Left lung (tissue), 14 donors: ENCODE measurements at places on chromosomes 16 and 17.

DNA sequence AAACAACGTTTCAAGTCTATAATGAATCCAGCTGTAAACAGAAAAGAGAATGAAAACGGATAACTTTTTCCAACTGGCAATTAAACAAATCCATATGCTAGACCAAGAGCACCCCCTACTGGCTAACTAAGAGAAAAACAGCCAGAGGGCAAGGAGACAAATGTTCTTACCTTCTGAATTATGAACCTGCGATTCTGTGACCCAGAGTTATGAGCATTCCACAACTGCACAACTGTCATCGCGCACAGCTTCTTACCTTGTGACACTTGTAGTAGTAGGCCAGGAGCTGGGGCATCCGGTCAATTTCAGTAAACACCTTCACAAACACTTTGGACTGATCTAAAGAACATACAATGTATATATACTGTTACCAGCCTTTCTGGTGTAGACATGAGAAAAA lies 18.6 kb downstream of the COG7 start:
- no peaks in the 10 kb centered on the region for H3K27me3 ChIP-seq
- no peak for DNase-seq
- H3K4me3 ChIP-seq: no peak overlapping the region
- H3K36me3 ChIP-seq: peaks cover 61% of the 10 kb centered on the region

DNA sequence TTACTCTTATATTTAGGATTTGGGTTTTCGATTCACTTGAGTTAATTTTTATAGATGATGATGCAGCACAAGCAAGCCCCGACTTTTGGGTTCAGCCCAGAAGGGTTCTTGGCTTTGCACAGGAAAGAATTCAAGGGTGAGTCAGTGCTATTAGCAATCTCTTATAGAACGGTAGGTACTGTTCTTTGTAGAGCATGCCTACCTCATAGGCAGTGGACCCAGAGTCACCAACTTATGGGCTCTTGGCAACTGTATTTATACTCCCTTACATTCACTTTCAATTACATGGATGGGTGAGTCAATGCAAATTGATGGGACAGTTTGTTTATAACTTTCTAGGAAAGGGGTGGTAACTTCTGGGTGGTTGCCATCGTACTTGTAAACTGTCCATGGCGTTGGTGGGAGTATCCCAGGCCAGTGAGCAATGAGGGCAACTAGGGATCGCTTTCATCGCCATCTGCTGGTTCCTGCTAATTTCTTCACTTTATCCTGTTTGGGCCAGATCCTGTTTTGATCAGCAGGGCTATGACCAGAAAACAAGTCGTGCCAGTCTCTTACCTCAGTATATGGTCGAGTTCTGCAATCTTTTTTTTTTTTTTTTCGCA lies 362.6 kb downstream of the CNTNAP4 start:
- no peaks in the 10 kb centered on the region for H3K27me3 ChIP-seq
- no peaks in the 10 kb centered on the region for H3K36me3 ChIP-seq
- DNase-seq: no peak
- H3K27ac ChIP-seq: no peak overlapping the region

DNA sequence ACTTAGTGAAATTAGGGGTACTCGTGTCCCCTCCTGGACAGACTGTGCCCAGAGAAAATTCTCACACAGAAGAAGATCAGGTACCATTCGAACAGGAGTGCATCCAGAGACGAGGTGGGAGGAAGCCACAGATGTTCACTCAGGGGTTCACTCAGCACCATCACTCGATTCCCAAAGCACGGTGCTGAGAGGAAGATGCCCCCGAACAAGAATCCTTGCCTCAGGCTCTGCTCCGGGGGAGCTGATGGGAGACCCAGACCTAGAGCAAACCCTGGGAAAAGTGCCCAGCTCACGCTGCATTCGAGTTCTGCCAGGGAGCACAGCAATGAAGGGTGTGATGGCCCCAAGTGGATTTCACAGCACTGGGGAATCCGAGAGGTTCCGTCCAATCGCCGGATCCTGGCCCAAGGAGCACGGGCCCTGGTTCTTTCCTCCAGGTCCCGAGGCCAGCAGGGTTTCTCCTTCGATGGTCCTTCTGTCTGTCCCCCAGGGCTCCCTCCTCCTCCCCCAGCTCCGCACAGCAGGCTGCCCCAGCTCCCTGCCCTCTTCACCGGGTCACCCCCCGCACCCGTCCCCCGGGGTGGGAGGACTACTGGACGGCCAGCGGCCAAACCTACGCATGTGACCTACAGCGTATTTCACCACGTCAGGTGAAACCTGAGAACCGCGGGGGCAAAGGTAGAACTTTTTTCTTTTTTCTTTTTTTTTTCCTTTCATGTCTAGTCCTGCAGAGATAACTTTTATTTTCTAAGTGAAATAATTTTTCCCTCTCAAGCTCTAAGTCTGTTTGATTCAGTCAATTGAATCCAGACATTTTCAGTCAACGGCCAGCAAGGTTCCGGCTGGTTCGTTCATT lies 10.2 kb upstream of the UBE2I start:
- no peak overlapping the region for H3K27ac ChIP-seq
- DNase-seq: no peak
- H3K36me3 ChIP-seq: no peaks in the 10 kb centered on the region
- H3K4me3 ChIP-seq: no peak overlapping the region
- no peaks in the 10 kb centered on the region for H3K27me3 ChIP-seq

DNA sequence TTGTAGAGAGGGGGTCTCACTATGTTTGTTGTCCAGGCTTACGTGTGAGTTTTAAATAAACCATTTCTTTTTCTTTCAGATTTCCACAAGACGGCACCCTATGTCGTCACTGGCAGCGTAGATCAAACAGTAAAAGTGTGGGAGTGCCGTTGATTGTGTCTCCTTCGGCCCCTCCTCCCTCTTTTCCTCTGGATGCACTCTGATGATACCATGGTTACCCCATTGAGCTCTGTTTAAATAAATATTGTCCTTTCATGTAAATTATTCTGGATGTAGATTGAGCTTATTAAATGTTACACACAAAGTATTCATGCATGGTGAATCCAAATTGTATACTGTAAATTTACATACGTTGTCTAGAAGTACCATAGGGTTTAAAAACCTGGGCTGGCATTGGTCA lies 29.9 kb downstream of the CLUH start:
- no peaks in the 10 kb centered on the region for H3K4me1 ChIP-seq
- H3K27me3 ChIP-seq: no peaks in the 10 kb centered on the region
- no peak for DNase-seq
- no peak overlapping the region for H3K4me3 ChIP-seq
- H3K36me3 ChIP-seq: peaks cover 84% of the 10 kb centered on the region

DNA sequence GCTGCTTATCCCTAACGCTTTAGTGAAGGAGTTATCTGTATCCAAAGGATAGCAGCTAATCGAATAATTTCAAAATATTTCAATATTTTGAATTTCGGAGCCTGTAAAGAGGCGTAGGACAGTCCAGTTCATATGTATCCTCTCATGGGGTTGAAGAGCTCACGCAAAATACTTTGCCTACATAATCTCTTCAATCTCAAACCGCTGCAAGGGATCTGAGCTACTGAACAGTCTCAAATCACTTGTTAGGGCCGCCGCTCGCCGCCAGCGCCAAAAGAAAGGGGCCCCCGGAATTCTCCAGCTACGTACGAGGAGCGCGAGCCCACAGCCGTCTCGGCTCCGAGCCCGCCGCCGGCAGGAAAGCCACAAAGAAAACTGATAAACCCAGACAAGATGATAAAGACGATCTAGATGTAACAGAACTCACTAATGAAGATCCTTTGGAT lies 601 bp upstream of the RFWD3 start:
- H3K27me3 ChIP-seq: no peaks in the 10 kb centered on the region
- H3K36me3 ChIP-seq: no peaks in the 10 kb centered on the region
- H3K4me1 ChIP-seq: no peaks in the 10 kb centered on the region
- H3K27ac ChIP-seq: no peak overlapping the region

DNA sequence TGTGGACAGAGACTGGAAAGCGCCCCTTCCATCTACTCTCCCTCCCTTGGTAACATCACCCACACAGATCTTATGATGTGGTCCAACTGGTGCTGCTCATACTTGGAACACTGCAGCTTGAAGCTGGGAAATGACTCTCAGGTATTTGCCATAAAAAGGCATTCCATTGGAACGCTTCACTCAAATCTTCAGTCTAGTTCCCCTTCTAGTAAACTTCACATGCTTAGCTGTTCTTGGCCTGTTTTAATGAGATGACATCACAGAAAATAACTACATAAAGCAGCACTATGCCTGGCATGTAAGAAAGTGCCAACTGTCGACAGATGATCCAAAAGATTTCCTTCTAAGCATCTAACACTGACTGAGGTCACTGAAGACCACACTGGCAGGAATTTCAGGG lies 9.3 kb downstream of the ZNF263 start:
- H3K4me3 ChIP-seq: no peak overlapping the region
- DNase-seq: no peak
- no peaks in the 10 kb centered on the region for H3K4me1 ChIP-seq
